Thymus (tissue), 14 donors: ENCODE measurements at places on chromosomes 16 and 17. TPM values are rescaled to one million over a fixed set of nuclear protein-coding genes. Genes with fewer than 3 reads are reported as not detected.

Gene TEKT1
- polyA plus RNA-seq, result 0.25 TPM

Gene HOXB1
- polyA plus RNA-seq, result 0.11 TPM

Gene CSF3
- 1.3 TPM for polyA plus RNA-seq

Gene KRTAP4-7
- not detected for polyA plus RNA-seq

Gene SRL
- polyA plus RNA-seq, result 1.1 TPM

Gene CFAP97D1
- 0.11 TPM for polyA plus RNA-seq

Gene XYLT1
- 2.2 TPM for polyA plus RNA-seq

Gene SGSM2
- polyA plus RNA-seq, result 100 TPM

Gene RGS9
- polyA plus RNA-seq, result 2.6 TPM

Gene ALOX12B
- 5.0 TPM for polyA plus RNA-seq

Gene MAP2K4
- polyA plus RNA-seq, result 23.8 TPM
